Hematopoietic multipotent progenitor cell treated with erythropoietin and hydrocortisone succinate and interleukin-3 and kit ligand, for 4 days (in vitro differentiated cells): ENCODE measurements at places on chromosomes 7 and 10.

- no peak for DNase-seq
Observed at GRCh38 chr10:12995425-12995861, 6.1 kb downstream of the CCDC3 start.

DNA sequence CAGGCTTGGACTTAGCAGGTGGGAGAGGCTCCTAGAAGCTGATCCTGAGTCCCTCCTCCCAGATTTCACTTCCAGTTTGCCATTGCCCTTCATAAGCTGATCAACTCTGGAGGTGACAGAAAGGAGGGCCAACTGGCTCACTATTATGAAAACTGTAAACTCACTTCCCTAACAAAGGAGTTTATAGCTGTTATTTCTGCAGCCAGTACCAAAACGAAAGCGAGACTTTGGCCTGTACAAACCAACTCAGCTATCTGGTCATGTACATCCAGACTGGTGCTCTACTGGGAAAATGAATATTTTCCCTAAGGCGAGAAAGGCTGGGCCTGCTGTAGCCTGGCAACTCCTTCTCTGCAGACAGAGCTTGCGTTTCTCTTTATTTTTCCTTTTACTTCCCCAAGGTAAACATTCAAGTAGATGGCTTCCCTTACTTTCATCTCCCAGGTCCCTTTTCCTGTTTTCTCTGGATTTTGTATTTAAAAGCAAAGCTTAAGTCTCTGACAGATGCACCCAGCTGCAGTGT, 54.7 kb downstream of the GALNT17 start:
- no peak for DNase-seq

DNA sequence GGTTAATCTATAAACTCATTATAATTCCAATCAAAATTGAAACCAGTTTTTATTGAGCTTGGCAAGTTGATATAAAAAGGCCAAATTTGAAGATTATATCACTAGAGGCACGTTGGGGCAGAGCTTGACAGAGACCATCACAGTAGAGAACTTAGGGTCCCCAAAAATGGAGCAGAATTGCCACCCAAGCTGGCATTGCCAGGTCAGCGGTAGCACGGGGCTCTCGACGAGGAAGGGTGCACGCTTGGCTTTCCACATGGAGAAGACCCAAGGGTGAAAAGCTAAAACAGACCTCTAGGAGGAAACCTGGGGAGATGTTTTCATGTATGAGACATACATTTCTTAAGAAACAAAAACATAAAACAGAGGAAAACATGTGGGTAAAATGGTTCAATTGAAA, 4.3 kb upstream of the JAKMIP3 start:
- DNase-seq: no peak

- no peak for DNase-seq
Observed at GRCh38 chr7:6205971-6206660, 66.3 kb downstream of the CYTH3 start.

DNA sequence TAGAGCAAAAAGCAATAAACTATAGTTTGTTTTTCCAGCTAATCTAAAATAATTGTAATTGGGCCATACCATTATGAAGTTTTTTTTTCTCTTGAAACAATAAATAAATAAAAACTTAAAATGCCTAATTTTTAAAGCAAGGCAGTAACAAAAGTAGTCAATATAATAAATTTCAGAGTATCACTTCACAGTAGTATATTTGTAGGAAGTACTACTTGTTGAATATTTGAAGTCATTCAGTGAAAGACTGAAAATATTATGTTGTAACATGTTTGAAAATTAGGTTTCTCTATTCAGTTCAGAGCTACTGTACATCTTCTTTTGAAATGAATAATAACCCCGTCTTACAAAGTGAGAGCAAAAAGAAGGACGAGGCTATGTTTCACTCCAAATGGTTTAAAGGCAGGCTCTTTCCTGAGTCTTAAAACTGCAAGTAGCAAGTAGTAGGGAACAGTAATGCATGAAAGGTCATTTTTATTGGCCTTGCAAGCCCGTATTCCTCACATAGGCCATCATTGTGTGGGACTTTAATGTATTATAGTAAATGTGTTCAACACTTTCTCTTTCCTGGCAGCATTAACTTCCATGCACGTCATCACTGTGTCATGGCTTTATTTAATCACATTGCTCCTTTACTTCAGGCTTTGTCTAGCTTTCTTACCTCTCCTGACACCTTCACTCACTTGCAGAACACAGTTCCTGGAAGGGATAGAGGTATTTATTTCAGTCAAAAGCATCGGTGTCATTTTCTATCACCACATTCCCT, 141.4 kb downstream of the VTI1A start:
- no peak for DNase-seq

GRCh38 chr10:77111611-77112550, 525.7 kb downstream of the KCNMA1 start:
- peak; percentile 73 for DNase-seq

GRCh38 chr7:131104596-131105293, 222.9 kb upstream of the MKLN1 start:
- DNase-seq: peak; percentile 52

DNA sequence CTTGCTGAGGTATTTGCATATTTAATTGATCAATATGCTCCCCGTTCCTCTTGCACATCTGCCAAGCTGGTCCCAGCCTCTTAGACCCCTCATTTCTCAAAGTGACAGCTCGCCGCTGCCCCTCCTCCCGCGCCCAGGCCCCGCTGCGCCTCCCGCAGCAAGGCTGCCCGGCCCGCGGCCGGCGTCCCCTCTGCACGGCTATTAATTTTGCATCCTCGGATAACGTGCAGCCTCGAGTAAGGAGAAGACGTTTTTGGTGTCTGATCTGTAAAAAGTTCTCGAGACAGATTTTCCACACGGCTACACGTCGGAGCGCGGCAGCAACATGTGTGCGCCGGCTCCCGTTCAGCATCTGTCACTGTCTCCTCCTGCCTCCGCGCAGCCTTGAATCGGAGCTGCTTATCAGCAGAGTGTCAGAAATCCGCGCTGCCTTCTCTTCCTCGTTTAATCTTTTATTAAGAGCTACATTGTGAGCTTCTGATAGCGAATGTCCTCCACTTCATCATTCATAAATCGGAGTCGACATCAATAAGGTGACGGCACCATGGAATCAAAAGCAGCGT, 65.3 kb downstream of the EBF3 start:
- DNase-seq: no peak

- no peak for DNase-seq
Observed at GRCh38 chr7:152423991-152424347, 11.8 kb downstream of the KMT2C start.

- DNase-seq: no peak
Observed at GRCh38 chr10:114609518-114610426, 48.3 kb downstream of the ABLIM1 start.

- DNase-seq: no peak
Observed at GRCh38 chr7:36814311-36814710, 90.0 kb upstream of the AOAH start.

DNA sequence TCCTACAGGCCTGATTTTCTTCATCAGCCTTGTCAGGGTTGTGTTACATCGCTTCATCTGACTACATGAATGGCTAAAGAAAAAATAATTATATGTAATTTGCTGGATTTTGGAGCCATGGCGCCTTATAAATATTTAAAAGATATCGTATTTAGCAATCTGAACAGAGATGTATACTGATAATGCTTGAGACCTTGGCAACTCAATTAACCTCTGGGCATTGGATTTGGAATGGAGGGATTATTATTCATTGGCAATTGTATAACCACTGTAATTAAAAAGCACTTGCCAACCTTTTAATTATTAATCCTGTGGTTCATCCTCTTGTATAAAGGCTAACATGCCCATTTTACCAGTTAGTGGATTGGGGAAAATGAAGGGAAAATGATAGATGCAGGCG, 745.1 kb downstream of the CNTNAP2 start:
- no peak for DNase-seq

GRCh38 chr10:71432101-71432905, 35.6 kb downstream of the CDH23 start:
- no peak for DNase-seq

DNA sequence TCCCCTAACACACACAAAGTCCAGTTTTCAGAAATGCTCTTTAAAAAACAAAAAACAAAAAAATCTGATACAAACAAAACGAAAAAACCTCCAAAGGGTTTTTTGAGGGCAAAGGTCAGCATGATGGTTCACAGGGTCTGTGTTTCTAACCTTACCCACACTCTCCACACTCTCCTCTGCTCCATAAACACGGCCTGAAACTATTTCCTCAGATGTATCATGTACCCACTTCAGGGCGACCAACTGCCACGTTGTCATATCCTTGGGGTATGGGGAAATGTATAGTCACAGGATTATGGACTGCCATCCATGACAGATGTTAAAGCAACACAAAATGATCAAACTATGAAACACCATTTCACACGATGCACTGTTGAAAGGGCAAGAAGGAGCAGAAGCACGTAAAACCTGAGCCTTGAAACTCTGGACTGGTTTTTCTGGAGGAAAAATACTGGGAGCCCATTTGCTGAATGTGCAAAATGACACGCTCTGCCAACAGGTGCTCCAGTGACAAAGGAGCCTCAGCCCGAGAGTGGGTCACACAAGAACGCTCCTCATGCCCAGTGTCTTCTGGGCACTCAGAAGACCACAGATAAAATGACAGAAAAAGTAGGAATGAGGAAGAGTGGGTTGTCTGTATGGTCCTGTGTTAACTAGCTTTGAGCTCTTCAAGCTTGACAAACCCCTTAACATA, 15.8 kb downstream of the NAPEPLD start:
- DNase-seq: no peak

DNA sequence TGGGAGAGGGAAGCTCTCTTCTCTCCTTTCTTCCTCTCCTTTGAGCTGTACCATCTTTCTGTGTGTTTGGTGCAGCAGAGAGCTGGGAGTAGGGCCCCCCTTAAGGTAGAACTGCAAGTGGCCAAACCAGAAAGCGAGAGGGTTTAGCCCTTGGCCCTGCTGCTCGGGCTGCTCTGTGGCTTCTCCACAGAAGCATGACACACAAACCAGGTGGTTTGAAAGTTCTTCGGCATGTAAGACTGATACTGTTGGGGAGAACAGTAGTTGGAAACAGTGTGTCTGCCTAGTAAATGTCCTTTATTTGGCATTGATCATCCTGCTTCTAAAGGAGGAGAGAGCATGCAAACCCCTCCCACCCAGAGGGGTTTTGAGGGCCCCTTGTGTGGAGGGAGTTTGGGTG, 277.8 kb downstream of the CELF2 start:
- DNase-seq: no peak

DNA sequence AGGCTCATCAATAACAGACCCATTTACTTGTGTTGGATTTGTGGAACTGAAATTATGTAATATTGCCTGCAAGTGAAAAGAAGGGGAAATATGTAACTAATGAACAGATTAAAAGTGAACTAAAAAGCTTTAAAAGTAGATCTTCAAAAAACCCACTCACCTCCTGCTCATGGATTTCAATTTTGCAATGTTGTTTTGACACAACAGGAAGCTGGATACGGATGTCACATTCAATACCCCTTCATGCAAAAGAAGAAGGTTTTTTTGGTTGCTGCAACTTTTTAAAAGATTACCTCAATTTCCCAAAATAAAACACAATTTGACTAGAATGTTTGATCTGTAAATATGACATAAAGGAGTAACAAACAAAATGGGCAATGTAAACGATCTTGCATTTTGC, 3.3 kb downstream of the MKI67 start:
- DNase-seq: peak; percentile 14

DNA sequence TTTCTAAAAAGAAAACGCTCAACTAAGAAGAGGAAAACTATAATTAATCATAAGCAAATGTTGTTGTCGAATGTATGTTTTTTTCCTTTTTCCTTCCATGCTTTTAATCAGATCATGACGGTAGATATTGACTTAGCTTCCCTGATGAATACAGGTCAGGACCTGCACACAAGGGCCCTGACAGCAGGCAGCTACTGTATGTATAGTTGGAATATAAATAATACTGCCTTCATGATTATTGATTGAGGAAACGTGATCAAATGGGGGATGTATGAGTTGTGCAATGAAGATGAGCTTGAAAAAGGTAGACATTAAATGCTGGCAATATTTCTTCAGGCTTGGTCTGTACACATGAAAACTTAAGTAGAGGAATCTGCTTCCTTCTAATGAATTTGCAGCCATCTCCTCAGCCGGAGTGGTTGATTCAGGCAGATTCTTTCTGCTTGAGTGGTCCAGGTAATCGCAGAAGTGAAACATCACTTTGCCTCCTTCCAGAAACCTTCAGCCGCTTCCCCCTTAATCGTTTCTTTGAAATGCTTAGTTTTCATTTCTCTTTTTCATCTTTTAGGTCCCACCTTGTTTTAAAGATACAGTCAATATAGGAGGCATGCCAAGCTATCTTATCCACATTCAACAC, 656.5 kb downstream of the SDK1 start:
- DNase-seq: no peak

DNA sequence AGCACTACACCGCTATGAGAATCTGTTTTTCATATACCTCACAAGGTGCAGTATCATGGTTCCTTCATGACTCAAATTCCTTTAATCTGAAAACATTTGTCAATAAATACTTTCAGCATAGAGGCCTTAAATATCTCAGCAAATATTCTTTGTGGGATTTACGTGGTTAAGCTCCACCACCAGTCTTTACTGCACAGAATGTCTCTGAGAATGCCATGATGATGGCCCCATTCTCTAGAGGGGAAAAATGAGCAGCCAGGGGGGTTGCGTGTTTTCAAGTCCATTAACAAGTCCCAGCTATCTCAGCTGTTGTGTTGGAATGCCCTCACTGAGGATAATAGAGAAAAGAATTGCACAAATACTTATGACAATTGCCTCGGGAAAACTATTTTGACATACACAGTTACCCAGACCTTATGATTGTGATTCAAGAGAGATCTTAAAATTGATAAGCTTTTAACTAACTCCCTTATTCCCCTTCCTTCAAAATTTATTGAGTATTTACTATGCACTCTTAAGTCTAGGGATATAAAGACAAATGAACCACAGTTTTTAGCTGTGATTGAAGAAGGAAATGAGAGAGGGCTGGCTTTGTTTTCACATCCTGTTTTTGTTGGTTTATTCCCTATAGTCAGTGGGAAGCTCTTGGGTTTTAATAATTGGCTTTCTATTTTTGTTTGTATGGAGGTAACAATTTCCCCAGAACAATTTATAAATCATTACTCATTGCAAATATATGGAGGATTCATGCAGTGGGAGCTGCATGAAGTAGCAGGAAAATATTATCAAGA, 176.5 kb upstream of the VWC2 start:
- DNase-seq: no peak

DNA sequence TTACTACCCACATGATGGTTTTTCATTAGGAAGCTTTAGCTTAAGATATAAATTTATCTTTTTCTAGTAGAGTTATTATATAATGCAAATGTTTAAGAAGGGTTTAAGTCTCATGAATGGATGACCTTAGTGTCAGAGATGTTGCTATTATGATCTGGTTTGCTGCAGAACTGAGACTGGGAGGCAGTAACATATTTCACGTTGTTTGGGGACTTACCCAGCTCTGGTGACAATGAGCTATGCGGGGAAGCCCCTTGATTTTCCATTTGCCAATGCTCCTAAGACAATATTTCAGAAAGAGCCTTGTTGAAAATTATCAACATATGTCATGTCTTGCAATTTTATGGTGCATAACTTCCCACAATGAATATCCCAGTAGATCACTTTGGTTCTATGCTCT, 754.6 kb downstream of the REEP3 start:
- DNase-seq: no peak

GRCh38 chr7:11833431-11833830, 1.4 kb upstream of the THSD7A start:
- DNase-seq: peak; percentile 63
